ENCODE measurements at places on chromosomes 12 and 14.

DNA sequence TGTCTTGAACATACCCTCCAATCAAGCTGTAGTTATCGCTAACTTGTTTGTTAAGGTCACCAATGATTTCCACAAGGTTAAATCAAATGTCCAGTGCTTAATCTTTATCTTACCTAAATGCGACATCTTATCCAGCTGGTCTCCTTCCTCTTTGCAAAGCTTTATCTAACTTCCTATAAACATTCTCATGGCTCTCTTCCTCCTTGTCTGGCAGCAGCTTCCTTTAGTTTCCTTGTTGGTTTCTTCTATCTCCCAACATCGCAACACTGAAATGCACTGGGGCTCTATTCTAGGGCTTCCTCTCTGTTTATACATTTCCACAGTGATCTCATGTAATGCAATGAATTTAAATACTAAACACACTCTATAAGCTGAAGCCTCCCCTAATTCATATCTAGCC, 28.7 kb downstream of the UBE2N start:
- no peak for DNase-seq

- DNase-seq = no peak
Measured at GRCh38 chr14:81260732-81261131, 40.0 kb upstream of the GTF2A1 start.

GRCh38 chr12:29310899-29311298, 70.1 kb downstream of the ERGIC2 start:
- DNase-seq = no peak

- peak; percentile 85 for DNase-seq
Measured at GRCh38 chr12:112906712-112907414, at the start of gene OAS1. TSS of gene OAS1 (plus strand) at chr12:112906962. CDS start at chr12:112907040, 78 bp downstream.

DNA sequence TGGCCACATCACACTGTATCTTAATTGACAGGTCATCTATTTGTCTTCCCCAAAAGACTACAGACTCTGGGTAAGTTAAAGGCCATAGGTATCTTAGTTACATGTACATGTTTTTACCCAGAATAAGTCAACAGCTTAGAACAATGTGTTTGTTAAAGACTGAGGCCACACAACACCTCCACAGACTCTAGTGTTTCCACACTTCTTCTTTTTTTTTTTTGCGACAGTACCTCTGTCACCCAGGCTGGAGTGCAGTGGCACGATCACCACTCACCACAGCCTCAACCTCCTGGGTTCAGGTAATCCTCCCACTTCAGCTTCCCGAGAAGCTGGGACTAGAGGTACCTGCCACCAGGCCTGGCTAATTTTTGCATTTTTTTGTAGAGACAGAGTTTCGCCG, 1.3 kb downstream of the GPN3 start:
- no peak for DNase-seq

DNA sequence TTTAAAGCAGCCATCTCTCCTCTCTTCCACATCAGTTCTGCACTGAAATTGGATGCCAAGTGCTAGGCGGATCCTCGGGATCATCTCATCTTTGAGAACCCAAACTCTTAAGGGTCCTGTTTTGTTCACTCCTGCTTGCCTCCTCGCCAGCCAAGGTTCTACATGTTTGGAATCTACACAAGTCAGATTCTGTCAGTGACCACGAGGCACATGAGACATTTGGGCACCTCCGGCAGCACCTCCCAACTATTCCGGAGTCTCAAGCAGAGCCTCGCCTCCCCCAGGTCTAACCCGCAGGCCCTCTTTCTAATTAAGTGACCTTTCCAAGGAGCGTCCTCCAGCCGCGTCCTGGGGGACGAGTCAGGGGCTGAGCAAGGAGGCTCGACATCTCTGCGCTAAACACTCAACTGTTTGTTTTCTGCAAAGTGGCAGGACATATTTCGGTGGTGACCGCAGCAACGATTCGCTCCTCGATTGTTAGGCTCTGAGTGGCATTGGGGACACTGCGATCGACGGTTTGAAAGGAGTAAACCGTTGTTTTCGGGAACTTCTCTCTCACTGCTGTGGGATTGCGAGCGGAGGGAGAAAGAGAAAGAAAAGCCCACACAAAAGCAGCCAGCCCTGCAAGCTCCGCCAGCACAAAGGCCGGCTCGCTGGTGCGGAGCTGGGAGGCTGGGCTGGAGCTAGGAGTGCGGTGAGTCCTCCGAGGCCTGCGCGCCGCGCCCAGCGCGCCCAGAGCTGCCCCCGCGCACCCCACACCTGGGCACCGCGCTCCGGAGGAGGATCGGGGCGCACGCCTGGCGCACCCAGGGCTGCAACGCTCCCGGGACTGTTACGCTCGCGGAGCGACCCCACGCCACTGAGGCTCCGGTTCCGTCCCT, 640 bp downstream of the ARMH4 start:
- no peak for DNase-seq

DNA sequence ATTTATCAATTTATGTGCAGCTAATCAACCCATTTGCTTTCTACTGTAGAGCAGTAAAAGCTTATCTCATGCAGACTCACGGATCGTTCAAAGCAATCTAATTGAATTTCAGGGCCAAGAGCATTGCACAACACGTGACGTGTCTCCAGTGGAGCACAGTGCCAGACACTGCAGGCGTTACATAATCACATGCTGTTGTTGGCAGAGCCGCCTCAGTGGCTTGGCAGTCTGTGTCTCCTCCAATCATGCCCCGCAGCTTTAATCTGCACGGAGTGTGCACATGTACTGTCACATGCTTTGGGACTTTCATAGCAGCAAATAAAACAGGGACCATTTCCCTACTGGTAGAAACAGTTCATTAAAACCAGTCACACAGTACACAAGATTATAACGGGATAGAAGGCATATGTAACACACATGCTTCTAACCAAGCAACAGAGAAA, 309.3 kb downstream of the ITPR2 start:
- DNase-seq = peak; percentile 5

- DNase-seq = no peak
Measured at GRCh38 chr12:4431866-4432265, 13.7 kb downstream of the FGF6 start.

DNA sequence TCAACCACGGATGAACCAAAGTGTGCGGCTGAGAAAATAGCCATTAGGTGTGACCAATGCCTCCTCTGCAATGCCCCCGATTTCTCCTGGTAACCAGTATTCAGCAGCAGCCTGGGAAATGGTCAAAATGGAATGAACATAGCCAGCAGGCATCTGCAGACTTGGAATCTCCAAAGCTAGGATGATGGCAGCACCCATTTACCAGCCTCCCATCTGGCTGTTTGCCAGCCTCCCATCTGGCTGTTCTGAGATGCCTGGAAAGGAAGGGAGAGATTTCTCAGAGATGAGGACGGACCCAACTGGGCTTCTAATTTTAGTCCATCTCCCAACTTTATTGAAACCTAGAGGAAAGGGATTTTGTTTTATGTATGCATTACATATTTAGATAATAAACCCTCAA, 16.2 kb downstream of the CLMN start:
- DNase-seq = no peak
